Stimulated activated CD8-positive, alpha-beta memory T cell treated with anti-CD3 and anti-CD28 coated beads, Interleukin-2, amount 100 ng/mL, for 1 hour (primary cell): ENCODE measurements at places on chromosomes 1 and 21.

DNA sequence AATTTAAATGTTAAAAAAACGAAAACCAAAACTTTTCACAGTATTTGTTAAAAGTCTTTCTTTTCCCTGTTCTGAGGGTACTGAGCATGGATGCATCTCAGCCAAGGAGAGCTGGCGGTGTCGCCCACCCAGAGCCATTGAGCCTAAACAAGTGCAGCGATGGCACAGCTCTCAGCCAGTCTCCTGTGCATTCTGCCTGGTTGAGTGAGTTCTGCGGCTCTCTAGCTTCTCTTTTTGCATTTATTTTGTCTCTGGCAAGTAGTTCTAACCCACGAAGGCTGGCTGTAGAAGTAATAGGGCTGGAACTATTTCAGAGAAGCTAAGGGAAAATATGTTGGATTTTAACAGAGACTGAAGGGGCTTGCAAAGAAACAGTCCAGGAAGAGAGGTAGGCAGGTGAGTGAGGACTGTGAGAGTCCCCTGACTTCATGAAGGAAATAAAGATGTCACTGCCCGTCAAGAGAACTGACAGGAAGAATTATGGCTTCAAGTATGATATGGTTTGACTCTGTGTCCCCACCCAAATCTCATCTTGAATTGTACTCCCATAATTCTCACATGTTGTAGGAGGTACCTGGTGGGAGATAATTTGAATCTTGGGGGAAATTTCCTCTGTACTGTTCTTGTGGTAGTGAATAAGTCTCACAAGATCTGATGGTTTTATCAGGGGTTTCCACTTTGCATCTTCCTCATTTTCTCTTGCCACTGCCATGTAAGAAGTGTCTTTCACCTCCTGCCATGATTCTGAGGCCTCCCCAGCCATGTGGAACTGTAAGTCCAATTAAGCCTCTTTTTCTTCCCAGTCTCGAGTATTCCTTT lies 35.7 kb upstream of the LIN9 start:
- DNase-seq, result no peak

DNA sequence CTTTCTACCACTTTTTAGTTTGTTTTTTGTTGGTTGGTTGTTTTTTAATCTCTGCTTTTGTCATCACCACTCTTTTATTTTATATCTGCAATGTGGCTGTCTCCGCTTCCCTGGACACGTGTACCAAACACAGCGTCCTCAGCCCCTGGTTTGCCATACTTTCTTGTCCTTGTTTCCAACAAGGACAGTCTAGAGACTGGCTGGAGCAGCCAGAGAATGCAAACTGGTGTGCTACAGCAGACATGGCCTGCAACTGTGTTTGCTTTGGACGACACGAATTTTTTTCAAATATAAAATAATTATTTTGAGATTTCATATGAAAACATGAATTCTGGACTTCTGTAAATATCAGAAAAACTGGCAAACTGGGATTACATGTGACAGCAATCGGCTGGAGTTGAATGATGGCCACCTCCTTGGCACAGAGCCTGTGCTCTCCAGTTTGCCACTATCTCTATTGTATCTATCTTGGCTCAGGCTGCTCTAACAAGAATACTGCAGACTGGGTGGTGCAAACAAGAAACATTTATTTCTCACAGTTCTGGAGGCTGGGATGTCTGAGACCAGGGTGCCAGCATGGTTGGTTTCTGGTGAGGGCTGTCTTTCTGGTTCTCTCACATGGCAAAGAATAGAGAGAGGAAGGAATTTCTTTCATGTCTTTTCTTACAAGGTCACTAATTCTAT lies 34.6 kb upstream of the POU2F1 start:
- DNase-seq, result no peak

GRCh38 chr1:12810691-12811408 lies 19.7 kb downstream of the PRAMEF1 start:
- DNase-seq, result no peak

GRCh38 chr1:185279571-185279970 lies 37.5 kb downstream of the IVNS1ABP start:
- DNase-seq, result no peak

- no peak for DNase-seq
Observed at GRCh38 chr1:62352387-62352786, 33.2 kb upstream of the KANK4 start.

DNA sequence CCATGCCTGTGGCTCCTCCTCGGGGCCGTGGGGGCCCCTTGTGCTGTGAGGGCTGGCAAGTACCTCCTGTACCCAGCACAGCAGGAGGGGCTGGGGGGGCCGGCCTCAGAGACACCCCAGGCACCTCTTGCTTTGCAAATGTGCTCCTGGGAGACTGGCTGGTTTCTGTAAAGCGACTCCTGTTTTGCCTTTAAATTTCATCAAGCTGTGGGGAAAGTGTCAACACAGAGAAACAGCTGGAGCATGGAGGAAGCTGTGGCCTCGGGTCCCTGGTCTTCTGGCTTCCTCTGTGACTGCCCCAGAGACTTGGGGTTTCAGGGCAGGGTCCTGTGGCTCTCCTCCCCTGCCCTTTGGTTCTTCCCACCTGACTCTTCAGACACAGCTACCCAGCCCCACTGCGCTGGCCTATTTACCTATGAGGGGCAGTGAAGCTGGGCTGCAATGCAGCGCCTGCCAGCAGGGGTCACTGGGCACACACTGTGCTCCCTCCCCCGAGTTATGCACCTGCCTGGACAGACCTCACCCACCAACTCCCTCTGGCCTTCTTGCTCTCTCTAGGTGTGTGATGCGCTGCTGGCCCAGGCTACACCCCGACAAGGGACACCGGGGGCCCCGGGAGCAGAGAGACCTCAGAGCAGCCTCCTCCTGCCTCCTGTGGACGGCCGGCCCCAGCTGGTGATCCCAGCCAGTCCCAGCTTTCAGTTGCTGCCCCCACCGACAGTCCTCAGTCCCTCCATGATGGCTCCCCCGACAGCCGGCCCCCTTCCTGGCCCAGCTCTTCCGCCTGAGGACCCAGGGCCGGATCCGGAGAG lies 17.6 kb upstream of the PEX10 start:
- no peak for DNase-seq

DNA sequence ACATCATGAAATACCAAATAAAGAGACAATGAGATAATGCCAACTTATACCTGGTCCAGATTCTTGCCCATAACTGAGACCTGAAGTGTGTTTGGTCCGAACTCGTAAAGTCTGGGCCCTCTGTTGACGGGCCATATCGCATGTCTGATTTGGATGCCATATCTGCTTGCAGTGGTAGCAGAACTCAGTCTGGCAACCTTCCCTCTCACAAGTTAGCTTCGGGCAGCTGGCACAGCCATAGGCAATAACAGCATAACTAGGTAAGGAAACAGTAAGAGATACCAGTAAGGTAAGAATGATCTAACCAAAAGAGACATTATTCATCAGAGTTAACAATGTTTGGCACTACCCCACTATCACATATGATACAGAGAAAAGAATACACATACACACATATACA lies 15.1 kb downstream of the RNF19B start:
- DNase-seq, result no peak

DNA sequence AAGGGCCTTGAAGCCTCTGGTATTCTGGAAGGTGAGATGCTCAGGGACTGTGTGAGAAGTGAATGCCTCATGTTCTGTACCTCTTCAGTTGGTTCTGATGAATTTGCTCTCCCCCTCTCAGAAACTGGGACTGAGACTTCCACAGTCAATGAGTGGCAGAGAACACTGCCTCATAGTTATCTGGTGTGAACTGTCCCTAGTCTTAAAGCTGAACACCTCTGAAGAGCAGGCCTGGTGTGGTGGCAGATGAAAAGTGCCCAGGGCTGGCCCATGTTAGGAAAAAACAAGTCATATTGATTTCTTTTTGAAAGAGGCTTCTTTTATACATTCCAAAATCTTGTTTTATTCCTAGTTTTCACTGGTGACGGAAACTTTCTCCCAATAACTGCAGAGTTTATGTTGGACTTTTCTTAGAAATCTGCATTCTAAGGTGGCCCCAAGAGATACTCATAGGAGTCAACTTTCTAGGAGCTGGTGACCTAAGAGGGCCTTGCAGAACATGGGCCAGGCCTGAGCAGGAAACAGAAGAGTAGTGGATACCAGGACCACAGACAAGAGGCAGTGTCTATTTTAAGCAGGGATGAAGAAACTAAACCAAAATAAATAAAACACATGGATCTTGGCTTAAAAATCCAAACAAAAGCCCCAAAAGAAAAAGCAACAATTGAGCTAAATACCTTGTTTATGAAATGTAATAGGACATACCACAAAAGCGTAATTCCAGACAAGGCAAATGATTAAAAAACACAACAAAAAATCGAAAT lies 19.5 kb downstream of the DUSP10 start:
- DNase-seq, result no peak

- no peak for DNase-seq
Observed at GRCh38 chr1:237098541-237098940, 56.6 kb downstream of the RYR2 start.

GRCh38 chr1:206873603-206874188 lies 8.3 kb downstream of the IL20 start:
- DNase-seq, result no peak

DNA sequence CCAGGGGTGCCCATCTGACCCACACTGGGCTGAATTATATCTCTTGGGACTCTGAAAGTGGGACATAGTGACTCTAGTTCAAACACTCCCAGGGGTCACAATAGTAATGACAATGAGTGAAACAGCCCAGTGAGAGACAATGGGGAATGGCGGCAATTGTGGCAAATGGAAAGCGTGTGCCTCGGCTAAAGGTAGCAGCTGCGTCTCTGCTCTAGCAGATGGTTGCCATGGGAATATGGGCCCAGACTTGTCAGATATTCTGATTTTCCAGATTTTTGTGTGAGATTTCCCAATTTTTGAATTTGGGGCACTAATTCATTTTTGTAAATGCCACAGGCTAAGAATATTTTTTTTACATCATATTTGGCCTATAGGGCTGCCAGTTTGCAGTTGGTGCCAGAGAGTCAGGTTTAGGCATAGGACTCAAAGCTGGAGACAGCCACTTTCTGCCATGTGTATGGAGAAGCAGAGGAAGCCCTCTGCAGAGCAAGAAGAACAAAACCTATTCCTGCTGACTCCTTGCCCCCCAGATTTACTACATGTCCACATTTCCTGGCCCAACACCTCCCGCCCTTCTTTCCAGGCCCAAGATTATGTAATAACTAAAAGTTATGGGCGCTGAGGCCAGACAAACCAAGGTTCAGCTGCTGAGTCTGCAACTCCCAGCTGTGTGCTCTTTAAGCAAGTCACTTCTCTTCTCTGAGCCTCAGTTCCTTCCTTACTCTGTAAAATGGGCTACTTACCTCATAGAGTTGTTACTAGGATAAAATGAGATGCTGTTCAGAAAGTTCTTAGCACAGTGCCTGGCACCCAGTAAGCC lies 21.6 kb upstream of the PTP4A2 start:
- DNase-seq, result no peak

DNA sequence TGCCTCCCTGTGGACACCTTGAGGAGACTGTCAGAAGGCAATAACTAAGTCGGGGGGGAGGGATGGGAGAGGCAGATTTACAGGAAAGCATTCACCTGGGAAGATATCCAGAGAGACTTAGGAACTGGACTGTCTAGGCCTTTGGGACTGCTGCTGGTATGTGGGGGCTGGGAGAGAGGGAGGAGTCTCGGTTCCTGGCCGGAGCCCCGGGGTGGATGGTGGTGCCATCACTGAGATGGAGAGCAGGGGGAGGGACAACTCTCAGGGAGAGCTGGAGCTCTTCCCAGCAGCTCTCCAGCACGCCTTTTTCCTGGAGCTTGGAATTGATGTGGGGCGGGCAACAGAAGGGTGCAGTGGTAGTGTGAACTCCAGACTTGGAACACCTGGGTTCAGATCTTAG lies 22.1 kb downstream of the PTPRF start:
- DNase-seq, result no peak

GRCh38 chr1:12615865-12616708 lies 1.9 kb downstream of the DHRS3 start:
- DNase-seq, result no peak

DNA sequence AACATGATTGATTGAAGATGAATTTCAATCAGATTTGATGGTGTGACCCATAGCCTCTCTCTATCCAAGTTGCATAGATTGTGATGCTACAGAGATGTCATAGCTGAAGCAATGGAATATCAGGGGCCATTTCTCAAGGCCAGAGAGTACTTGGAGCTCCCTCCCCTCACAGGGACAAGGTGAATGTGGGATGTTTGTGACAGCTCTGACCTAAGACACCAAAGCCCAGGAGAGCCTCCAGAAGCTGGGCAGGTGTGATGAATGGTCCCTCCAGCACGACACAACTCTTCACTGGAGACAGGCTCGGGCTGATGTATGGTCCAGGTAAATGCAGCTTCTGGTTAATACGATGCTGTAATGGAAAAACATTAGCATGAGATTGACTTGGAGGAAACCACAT lies 101.0 kb upstream of the ZC3H12A start:
- no peak for DNase-seq

GRCh38 chr1:232622981-232623380 lies 7.0 kb downstream of the SIPA1L2 start:
- no peak for DNase-seq

DNA sequence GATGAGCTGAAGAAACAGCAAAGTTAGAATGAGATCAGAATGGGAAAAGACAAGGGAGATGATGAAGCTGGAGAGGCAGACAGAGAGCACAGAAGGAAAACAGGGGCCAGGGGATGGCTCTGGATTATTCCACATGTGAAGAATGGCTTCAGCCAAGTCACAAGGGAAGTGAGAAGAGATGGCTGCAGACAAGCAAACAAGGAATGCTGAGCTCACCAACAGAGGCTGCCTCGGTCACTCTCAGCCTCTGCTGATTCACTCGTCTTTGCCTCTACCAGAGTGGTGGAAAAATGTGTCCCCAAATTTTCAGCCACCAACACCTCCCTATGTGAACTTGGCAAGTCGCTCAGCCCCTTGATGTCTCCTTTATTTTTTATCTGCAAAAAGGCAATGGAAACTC lies 46.7 kb downstream of the TRABD2B start:
- no peak for DNase-seq

DNA sequence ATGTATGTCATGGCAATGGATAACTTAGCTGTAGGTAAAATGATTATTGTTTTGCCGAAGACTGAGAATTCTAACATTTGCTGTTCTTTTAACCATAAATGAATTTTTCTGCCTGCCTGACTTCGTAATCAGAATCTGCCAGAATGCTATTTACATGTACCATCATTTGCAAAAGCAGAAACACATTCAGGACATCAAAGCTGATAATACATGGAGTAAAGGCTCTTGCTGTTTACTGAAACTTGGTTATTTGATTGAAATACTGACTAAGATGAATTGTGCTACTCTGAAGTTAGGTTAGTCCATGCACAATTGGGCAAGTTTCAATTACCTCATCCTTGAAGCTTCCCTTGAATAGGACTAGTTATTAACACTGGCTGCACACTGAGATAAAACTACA lies 293.8 kb downstream of the PLA2G4A start:
- no peak for DNase-seq

GRCh38 chr1:41574842-41575241 lies 90.4 kb upstream of the EDN2 start:
- no peak for DNase-seq

DNA sequence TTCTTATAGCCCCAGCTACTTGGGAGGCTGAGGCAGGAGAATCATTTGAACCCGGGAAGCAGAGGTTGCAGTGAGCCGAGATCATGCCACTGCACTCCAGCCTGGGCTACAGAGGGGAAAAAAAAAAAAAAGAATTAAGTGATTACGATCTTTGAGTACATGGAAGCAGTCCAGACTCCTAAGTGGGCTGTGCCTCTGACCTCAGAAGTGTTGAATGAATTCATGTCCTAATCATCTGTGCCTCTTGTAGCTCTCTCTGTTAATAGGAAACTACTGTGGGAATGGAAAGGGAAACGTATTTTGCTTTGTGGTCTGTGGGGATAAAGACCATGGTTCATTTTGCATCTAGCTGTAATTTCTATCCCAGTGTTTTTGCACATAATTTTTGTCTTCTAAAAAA lies 8.4 kb upstream of the IVNS1ABP start:
- DNase-seq, result no peak

- no peak for DNase-seq
Observed at GRCh38 chr1:202085682-202086373, 36.9 kb upstream of the GPR37L1 start.
